ENCODE measurements at places on chromosomes 5 and 9. TPM values are rescaled to one million over a fixed set of nuclear protein-coding genes. Genes with fewer than 3 reads are reported as not detected.

PDLIM4 gene
- not detected for total RNA-seq

ZDHHC11 gene
- total RNA-seq: 11.1 TPM

CDC20B gene
- 0.14 TPM for total RNA-seq

RASGRF2 gene
- 2.4 TPM for total RNA-seq

PCDHGA2 gene
- 0.66 TPM for total RNA-seq

KIF27 gene
- total RNA-seq: 1.3 TPM

GFI1B gene
- 0.15 TPM for total RNA-seq

PTPN3 gene
- total RNA-seq: 13.5 TPM

PCDHGB4 gene
- 0.88 TPM for total RNA-seq

PLCXD3 gene
- 0.48 TPM for total RNA-seq

TMEM174 gene
- total RNA-seq: not detected

CYSRT1 gene
- total RNA-seq: 4.2 TPM

BRINP1 gene
- 0.26 TPM for total RNA-seq

ZFYVE16 gene
- total RNA-seq: 14.1 TPM

TMEM232 gene
- total RNA-seq: 0.24 TPM

CNTNAP3 gene
- total RNA-seq: 12.2 TPM

CDH9 gene
- not detected for total RNA-seq

HTR1A gene
- total RNA-seq: not detected

ADGRD2 gene
- total RNA-seq: not detected

INSYN2B gene
- total RNA-seq: 0.64 TPM

CSNK1A1 gene
- total RNA-seq: 116 TPM

SLC1A3 gene
- not detected for total RNA-seq

PKN3 gene
- 18.9 TPM for total RNA-seq

ST6GALNAC6 gene
- 24.2 TPM for total RNA-seq
